ENCODE measurements at places on chromosomes 5 and 9.

- DNase-seq: no peak
Measured at GRCh38 chr5:116272281-116272941, 187.6 kb downstream of the COMMD10 start.

DNA sequence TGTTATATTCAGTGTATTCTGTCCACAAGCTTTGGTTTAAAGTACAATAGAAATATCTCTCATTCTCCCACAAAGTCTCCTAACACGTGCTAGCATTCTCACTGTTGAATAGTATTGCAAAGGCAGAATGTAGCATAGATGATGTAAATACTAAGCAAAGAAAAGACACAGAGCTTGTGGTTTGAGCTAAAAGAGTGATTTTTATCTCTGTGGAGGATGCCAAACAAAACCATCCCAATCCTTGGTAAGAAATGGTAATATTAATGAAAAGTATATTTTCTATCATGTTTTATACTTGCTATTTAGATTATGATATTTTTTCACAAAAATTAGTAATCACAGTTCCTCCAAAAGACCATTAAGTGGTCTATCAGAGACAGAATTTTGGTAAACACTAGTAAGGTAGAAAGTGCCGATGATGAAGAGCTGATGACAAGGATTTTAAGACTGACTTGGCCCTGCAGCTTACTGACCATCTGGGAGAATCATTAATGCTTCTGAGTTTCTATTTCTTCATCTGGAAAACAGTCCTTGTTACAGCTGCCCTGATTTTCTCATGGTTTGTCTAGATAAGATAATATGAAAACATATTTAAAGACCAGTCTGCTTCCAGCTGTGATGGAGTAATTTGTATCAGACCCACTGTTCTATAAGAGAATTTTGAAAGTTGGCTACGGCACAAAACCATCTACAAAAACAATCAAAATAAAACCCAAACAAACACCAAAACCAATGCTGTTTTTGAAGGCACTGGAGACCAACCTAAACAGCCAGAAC lies 510.2 kb downstream of the SPATA31D1 start:
- no peak for DNase-seq

- DNase-seq: no peak
Measured at GRCh38 chr5:177109810-177110209, 23.1 kb downstream of the FGFR4 start.

- DNase-seq: no peak
Measured at GRCh38 chr9:35000535-35001284, 11.2 kb downstream of the DNAJB5 start.

DNA sequence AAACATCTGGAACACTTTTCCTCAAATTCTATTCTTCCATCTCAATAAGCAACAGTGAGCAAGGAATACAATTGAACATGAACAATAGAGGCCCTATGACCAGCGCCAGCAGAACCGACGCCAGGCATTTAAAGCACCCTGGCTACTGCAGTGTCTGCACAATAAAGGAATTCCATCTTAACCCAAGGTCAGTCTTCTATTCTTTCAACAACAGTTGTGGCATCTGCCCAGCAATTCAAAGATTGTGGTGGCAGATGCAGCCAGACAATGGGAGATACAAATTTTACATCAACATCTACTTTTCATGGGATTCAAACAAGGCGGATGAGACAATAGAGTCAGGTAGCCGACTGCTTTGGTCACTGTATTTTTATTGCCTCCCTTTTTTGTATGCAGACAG lies 65.9 kb downstream of the ELL2 start:
- DNase-seq: no peak

DNA sequence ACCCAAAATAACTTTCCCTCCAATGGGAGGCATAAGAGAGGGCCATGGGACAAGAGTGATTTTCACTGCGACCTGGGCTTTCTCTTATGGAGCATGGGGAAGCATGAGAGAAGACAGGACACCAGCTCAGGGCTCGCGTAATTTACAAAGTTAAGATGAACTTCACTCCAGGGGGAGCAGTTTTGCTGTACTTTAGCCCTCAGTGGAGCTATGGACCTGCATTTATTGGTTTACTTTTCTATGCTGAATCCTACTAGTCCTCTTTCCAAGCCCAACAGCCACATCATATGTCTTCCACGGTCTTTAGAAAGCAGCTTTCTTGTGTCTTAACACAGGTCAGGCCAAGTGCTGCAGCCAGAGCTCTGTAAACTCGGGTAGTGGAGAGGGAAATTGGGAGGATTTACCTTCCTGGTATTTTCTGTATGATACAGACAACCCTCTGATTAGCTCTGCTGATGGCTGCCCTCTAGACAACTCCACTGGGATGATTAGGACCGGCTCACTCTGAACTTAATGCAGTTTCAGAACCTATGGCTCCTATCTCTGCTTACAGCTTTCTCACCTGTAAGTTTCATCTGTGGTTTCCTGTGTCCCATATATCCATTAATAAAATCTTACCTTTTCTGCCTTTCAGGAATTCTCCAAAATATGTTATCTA lies 581.0 kb upstream of the RORB start:
- DNase-seq: no peak

GRCh38 chr5:133994990-133995333 lies 9.8 kb downstream of the VDAC1 start:
- DNase-seq: no peak

- no peak for DNase-seq
Measured at GRCh38 chr9:23659346-23660006, 166.6 kb downstream of the ELAVL2 start.

- DNase-seq: no peak
Measured at GRCh38 chr9:113992994-113993393, 85.1 kb downstream of the AMBP start.

DNA sequence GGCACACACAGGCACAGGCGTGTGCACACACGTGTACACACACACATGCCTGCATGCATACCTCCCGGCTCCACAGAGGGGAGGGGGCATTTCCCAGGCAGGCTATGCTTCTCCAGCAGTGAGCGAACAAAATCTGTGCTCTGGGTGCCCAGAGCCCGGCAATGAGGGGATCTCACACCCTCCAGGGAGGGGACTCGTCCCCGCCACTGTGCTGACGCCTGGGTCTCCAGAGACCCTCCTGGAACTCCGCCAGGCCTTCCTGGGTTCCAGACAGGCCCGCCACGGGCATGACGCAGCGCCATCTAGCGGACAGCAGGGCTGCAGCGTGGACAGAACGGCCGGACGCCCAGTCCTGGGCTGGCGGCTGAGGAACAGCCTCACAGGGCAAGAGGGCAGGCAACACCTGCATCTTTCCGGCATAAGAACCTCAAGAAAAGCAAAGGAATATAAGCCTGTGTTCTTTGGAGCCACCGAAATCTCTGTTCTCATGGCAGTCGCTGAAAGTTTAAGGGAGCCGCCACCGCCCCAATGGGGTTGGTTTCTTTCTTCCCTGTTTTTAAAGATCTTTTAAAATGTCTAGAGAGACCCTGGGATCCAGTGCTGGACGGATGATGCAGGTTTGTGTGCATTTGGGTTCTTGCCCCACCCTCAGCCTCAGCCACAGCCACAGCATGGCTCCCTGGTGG lies 135.6 kb upstream of the PPP1R26 start:
- DNase-seq: peak; percentile 97

DNA sequence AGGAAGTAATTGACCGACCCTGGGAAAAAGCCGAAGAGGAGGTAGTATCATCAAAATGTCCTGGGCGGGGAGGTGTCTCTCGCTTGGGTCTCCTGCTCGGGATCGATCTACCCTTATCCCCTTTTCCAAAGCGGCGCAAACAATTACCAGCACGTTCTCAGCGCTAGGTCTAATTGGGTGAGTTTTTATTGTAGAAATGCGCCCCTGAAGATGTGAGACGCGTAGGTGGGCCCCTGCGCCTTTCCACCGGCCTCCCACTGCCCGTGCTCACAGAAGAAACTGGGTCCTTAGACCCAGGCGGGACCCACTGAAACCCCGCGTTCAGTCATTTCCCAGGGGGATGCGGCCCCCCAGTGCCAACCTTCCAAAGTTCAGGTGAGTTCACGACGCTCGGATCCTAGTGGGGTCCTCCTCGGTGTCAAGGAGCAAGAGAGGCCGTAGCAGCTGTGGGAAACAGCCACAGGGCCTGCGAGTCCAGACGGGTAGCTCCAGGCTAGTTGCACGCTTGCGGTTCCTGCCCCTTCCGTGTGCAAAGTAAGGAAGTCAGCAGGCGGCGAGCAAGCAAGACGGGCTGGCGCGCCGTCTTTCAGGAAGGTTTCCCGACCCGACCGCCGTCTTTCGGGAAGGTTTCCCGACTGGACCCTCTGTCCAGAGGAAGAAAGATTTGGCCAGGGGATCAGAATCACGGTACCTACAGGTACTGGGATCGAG lies 1.5 kb downstream of the SMIM32 start:
- DNase-seq: no peak

GRCh38 chr9:127136081-127136879 lies 13.8 kb upstream of the ANGPTL2 start:
- DNase-seq: no peak

DNA sequence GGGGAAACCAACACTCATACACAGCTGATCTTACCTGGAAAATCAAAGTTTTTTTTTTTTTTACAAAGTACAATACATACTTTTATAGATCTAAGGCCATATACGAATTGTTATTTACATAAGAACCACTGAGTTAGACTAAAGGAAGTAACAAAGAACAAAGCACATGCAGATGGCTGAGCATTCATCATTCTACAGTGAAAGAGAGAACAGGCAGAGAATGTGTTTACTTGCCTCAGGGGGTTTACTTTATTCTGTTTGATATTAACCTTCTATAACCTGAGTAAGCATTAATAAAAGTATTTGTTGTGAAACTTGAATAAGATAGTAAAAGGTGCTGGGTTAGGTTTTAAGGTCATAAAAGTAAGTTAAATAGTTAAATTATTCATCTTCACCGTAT lies 54.7 kb downstream of the SLC38A9 start:
- DNase-seq: no peak

GRCh38 chr5:25362799-25363198 lies 718.0 kb upstream of the CDH10 start:
- peak; percentile 56 for DNase-seq

GRCh38 chr5:97044052-97044451 lies 98.4 kb downstream of the LIX1 start:
- DNase-seq: peak; percentile 24

DNA sequence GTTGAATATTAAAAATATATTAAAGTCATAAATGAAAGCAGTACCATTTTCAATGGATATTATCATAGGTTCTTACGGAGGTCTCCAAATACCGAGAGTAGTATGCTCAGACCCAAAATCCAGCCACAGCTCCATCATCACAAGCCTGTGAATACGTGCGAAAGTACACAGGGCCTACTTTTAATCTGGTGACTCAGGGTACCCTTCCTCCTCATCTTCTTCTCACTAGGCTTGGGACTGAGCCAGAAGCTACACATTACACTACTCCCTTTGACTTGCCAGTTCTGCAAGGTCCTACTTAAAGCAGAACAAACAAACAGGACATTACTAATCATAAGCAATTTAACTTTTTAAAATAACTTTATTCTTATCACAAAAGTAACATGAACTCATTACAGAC lies 7.6 kb upstream of the RIC1 start:
- no peak for DNase-seq

DNA sequence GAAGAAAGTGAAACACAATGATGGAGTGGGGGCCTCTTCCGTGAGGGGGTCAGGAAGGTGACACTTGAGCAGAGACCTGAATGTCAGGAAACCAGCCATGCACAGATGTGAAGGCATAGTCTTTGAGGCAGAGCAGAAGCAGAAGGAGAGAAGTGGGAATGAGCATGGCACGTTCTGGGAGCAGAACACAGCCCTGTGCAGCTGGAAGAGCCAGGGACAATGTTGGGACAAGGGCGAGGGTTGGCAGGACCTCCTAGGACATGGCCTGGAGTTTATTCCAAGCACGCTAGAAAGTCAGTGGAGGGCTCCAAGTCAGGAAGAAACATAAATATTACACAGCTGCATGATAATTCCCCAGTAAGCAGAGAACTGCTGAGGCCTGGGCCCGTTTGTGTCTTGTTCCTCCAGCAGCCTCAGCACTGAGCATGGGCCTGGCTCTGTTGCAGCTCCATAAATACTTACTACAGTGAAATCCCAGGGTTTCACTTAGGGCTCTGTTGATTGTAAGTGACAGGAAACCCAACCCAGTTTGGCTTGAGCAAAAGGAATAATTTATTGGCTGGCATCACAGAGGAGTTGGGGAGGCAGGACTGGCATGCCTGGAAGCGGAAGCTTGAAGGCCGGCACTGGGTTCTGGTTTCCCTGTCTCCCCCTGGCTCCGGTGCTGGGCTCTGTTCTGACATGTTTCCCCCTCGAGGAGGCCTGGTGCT lies 66.2 kb downstream of the MVB12B start:
- no peak for DNase-seq

GRCh38 chr9:16510482-16510881 lies 360.0 kb downstream of the BNC2 start:
- no peak for DNase-seq

DNA sequence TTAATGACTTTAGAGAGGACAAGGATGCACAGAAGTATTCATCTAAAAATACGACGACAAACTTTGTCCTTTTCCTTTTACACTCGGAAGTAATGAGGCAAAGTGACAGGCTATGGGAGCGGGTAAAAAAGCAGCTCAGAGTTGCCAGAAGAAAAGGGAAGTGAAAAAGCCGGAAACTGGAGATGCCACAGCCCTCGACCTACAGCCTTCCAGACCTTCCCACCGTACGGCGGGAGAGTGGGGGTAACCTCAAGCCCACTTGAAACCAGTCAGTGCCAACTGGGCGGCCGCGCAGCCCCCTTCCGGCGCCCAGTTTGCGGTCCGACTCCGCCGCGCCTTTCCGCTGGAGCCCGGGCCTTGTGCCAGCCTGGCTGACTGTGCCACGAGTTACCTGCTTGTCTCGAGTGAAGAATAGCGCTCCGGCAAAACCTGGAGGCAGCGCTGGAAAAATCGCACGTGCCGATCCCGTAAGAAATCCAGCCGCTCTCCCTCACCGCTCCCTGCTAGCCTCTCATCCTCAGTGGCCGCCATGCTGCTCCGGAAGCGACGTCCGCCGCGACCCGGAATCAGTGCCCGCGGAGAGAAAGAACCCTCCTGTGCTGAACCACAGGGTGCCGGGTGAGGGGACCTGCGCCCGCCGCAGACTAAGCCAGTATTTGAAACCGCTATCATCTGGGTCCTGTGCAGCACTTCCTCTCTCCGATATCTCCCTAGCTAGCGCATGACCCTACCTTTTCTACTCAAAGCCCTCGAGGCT lies at the start of gene PGGT1B:
Gene PGGT1B (minus strand): TSS at position 557 of the 757 bp plus-strand sequence. CDS start 26 bp downstream, at position 531.
- peak; percentile 86 for DNase-seq

DNA sequence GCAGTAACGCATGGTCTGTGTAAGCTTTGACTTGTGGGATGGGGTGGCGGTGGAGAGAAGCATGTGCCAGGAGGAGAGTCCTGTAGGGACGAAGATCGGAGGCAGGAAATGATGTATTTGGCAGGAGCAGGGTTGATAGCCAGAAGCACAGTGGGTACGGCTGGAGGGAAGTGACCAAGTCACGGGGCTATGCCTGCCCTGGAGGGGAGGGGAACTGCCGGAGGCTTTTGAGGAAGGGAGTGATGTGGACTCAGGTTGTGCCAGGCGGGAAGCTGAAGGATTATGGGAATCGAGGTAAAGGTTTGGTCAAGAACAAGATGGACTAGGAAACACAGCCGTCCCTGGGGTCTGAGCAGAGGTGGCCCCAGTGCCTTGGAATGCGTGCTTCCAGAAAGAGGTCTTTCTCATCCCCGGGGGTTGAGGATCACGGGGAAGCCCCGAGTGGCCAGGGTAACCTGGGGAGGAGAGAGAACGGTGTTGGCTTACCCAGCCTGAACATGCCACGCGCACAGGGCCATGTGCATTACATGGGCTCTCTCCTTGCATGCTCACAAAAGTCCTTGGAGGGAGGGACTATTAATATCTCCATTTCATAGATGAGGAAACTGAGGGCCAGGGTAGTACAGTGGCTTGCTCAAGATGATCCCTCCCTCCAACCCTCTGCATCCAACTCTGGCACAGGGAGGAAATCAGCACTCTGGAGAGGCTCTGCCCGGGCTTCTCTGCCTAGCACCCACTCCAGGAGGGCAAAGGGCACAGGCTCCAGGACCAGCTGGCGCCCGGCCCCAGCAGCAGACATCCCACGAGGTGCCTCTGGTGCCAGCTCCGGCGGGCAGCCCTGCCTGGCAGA lies 253.8 kb downstream of the PBX3 start:
- no peak for DNase-seq

Measured in BE2C (cell line).